ENCODE measurements at places on chromosomes 4 and X.

DNA sequence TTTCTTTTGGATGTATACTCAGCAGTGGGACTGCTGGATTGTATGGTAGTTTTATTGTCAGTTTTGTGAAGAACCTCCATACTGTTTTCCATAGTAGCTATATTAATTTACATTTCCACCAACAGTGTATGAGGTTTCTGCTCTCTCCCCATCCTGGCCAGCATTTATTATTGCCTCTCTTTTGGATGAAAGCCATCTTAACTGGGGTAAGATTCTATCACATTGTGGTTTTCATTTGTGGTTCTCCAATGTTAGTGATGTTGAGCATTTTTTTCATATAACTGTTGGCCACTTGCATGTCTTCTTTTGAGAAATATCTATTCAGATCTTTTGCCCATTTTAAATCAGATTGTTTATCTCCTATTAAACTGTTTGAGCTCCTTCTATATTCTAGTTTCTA lies 27.6 kb downstream of the QRFPR start:
- DNase-seq: no peak

- no peak for DNase-seq
Measured at GRCh38 chr4:159374749-159375530, 272.1 kb downstream of the RAPGEF2 start.

- peak; percentile 96 for DNase-seq
Measured at GRCh38 chr4:184474263-184475095, at the start of gene IRF2. Gene IRF2 (minus strand): TSS chr4:184474550. CDS start chr4:184429064, 45,486 bp downstream.

- DNase-seq: no peak
Measured at GRCh38 chrX:9110808-9111207, 76.9 kb upstream of the FAM9B start.

- DNase-seq: no peak
Measured at GRCh38 chr4:1459722-1460511, 53.7 kb upstream of the NKX1-1 start.

GRCh38 chr4:17309567-17310268 lies 202.2 kb downstream of the QDPR start:
- no peak for DNase-seq

DNA sequence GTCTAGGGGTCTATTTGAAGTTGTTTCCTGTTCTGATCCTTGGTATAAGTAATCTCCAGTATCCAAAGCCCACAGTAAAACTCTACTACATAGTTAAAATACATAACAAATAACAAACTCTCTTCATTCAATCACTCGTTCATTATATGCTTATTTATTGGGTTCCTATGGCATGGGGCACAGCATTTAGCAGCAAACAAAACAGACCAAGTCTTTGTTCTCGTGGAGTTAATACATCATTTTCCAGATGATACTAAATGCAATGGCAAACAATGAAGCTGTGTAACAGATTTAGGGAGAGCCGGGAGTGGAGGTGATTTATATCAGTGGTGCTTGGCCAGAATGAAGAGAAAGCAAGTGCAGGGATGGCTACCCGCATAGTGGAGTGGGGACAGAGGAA lies 36.6 kb upstream of the SPARCL1 start:
- DNase-seq: no peak

DNA sequence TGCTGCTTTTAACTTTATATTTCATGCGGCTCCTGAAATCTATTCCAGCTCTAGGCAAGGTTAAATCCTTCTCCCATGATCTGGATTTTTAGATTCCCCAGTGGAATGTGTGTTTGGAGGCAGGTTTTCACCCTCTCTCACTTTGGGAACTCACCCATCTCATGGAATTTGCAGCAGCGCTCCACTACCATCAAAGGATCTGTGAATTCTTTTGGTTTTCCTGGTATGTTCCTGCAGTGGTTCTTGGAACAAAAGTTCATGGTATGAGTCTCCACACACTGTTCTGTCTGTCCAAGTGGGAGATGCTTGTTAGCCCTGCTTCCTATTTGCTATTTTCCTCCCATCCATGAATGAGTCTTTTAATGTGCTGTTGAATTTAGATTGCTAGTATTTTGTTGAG lies 14.0 kb downstream of the APOOL start:
- DNase-seq: no peak

- no peak for DNase-seq
Measured at GRCh38 chr4:117210551-117210950, 125.2 kb upstream of the TRAM1L1 start.

GRCh38 chr4:76208005-76208765 lies 5.4 kb downstream of the SCARB2 start:
- DNase-seq: peak; percentile 72

DNA sequence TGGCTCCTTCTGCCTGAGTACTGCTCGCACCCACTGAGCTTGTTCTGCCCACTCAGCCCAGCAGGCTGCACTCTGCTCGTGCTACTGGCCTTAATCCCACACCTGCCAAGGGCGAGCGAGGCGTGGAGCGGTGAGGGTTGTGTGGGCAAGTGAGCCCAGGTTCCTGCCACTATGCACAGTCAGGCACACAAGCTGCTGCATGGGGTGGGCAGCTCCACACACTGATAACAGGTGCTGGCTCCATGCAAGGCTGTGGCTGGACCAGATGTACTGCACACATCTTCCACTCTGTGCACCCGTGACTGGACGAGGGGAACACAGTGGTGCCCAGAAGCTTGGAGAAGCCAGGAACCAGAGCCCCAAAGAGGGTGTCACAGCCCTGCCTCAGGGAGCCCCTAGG lies 184.3 kb upstream of the NUDT6 start:
- DNase-seq: no peak

- no peak for DNase-seq
Measured at GRCh38 chr4:112592717-112593116, 44.0 kb downstream of the ZGRF1 start.

DNA sequence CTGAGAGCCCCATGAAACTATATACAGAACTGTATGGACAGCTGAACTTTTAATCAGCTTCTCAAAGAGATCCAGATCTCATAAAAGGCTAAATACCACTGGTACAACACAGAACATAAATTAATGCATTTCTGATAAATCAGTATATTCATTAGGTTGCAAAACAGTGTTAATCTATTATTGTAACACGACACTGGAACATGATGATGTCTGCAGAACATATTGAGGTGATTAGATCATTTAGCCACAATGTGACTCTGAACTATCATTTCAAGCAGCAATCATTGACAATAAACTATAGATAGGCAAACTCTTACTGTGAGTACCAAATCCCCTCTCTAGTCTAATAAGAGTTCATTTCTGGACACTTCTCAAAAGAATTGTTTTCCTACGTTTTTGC lies 50.3 kb downstream of the GASK1B start:
- no peak for DNase-seq

- DNase-seq: no peak
Measured at GRCh38 chrX:13835825-13836224, 18.9 kb upstream of the GPM6B start.

- peak; percentile 55 for DNase-seq
Measured at GRCh38 chr4:13541720-13542576, 2.4 kb downstream of the NKX3-2 start.

GRCh38 chrX:118594697-118595420 lies 99.2 kb downstream of the DOCK11 start:
- no peak for DNase-seq

GRCh38 chr4:152106781-152107321 lies 346.0 kb upstream of the GATB start:
- no peak for DNase-seq

DNA sequence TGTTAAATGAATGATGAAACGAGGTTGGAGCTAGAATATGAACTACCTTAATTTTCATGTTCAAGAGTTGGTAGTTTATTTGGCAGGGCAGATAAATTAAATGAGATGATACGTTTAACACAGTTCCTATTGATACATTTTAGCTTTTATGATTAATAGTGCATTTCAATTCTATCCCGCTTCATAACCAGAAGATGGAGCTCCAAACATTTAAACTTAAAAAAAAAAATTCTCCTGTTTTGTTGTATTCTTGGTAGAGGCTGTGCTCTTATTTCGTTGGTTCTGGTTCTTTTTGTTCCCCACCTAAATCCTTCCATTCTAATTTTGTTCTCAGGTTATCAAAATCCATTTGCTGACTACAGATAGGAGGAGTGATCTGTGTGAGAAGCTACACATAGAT lies 71.8 kb upstream of the PTPN13 start:
- no peak for DNase-seq

DNA sequence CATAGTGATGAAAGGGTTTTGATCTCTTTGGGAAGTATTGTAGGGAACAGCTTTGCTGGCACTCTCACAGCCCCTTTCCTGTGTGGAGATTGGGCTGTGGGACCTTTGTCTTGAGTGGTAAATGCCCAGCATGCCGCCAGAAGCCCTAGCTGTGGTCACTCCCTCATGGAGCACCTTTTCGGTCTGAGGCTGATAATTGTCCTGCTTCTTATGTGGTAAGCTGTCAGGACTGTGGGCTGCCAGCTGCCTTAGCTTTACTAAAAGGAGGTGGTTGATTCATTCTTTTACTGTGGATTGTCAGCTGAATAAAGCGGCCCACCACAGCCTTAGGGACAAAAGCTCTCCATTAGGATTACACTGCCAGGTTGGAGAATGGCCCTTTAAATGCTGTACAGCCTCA lies 7.1 kb downstream of the PASD1 start:
- no peak for DNase-seq

DNA sequence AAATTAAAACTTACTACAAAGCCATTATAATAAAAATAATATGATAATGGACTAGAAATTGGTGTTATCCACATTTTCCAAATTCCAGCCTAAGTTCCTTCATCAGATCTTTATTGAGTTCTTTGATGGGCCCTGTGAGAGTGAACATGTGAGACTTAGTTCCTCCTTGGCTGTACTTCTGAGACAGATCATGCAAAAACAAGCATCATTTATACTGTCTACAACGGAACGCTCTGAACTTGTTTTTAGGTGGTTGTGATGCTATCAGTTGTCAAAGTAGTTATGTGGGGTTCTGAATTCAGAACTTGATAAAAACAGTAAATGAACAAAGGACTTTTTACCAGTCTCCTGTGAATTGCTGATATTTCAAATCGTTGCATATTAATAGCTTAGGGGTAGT lies 48.9 kb downstream of the JADE3 start:
- DNase-seq: no peak

GRCh38 chr4:140251571-140251970 lies 97.6 kb upstream of the MAML3 start:
- no peak for DNase-seq

DNA sequence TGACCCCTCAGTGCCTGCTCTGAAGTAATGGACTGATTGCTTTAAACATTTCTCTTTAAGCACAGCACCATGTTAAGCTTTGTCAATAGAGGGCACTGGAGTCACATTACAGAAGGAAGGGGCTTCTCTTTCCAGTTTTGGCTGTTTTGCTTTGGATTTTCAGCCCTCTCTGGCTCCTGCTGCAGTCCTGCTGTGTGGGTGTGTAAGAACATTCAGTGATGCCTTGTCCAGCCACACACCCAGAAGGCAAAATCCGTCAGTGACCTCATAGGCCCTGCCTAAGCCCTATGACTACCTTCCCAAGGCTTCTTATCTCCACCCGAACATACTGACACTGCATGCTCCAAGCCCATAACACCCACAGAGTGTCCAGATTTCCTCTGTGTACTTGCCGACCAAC lies 215.3 kb upstream of the CTSO start:
- DNase-seq: peak; percentile 74

DNA sequence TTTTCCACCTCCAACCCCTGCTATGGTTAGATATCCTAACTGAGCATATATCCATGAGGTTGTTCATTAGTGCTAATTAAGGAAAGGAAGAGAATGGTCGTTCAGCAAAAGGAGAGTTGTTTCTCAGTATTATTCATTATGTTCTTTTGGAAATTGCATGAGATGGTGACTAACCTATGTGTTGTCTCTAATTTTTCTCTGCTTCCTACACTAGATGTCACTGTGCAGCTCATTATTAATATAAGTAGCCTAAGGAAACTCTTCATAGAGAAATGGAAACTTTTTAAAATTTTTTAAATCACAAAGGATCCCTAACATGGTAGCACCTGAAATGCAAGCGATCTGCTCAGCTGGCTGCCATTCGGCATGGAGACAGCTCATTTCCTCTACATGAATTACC lies 67.7 kb upstream of the FAM9A start:
- peak; percentile 28 for DNase-seq

- DNase-seq: peak; percentile 48
Measured at GRCh38 chr4:70651864-70652506, 14.3 kb downstream of the JCHAIN start.

DNA sequence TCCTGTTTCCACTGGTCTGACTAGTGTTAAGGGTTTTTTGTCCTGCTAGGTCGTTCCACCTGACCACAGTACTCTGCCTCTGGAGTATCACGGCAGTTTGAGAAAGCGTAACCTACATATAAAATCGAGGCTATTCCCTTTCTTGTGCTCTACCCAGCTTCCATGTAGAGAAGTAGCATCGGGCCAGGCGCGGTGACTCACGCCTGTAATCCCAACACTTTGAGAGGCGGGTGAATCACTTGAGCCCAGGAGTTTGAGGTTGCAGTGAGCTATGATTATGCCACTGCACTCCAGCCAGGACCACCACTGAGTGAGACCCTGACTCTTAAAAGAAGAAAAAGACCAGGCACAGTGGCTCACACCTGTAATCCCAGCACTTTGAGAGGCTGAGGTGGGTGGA lies 7.5 kb downstream of the PPEF1 start:
- no peak for DNase-seq

GRCh38 chrX:46620505-46620904 lies 46.9 kb downstream of the CHST7 start:
- no peak for DNase-seq

DNA sequence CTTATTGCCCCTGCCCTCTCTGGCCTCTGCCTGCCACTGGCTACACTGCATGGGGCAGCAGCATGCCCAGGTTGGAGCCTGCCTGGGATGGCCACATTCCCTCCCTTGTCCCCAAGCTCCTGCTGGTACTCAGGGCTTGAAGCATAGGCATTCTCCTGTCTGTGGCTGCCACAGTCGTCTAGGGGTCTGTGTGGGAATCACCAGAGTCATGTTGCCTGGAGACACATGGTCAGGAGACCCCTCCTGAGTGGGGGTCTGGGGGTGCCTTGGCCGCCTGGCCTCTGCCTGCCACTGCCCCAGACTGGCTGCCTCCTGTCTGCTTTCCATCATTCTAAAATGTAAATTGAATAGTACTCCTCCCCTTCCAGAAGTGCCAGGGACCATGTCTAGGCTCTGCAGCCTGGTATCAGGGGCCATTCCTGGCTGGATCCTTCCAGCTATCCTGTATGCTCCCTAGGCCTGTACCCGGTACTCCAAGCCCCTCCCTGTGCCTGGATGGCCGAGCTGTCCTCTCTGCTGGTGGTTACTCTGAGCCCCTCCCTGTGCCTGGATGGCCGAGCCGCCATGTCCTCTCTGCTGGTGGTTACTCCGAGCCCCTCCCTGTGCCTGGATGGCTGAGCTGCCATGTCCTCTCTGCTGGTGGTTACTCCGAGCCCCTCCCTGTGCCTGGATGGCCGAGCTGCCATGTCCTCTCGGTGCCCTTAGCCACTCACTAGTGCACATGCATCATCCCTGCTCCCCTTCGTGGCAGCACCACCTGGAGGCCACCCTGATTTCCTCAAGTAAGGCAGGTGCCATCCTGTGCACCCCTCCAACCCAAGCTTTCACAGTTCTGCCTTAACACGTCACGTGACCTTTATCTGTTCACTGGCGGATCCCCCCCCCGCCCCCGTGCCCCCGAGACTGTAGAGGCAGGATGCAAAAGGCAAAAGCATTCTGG lies 5.5 kb upstream of the NKX1-1 start:
- DNase-seq: no peak

GRCh38 chr4:14434483-14434882 lies 567.8 kb upstream of the CPEB2 start:
- DNase-seq: no peak

GRCh38 chr4:107592519-107592918 lies 127.5 kb downstream of the PAPSS1 start:
- no peak for DNase-seq
